ENCODE measurements at places on chromosomes 16 and 17.

DNA sequence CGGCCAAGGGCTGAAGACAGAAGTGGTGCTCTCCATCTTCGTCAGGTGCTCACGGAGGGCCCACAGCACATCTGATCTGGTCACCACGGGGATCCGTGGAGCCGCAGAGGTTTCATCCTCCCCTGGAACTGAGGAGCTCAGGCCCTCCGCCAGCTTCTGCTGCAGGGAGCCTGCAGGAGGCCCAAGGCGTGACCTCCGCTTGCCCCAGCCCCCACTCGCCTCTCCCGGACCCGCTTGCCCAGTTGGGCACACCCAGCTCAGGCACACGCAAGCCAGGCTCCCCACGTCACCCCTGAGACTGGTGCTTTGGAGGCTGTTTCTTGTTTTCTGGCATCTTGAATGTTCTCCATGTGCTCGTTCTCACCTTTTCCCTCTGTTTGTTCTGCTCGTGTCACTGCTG, 39.4 kb upstream of the CHMP6 start:
- peak; percentile 49 for DNase-seq

- DNase-seq = no peak
These were observed 126.1 kb downstream of the PITPNC1 start for GRCh38 chr17:67503184-67503583.

DNA sequence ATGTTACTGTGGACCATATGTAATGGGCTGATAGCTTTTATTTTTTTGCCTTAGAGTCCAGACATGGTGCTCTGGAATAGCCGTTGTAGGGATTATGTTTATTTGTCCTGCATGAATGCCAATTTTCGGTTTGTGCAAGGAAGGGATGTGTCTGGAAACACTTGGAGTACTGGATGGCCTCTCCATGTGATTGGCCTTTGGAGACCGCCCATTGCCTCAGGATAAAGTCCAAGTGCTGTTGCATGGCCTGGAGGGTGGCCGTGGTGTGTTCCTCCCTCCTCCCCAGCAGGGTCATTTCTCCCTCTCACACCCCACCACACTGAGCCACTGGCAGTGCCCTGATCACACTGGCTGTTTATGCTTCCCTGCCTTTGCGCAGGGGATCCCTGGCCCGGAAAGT, 93.9 kb downstream of the MSI2 start:
- no peak for DNase-seq

- no peak for DNase-seq
These were observed at the start of gene HCRT for GRCh38 chr17:42184713-42185620. HCRT (minus strand) TSS chr17:42185452; CDS start chr17:42185365, 87 bp downstream.

DNA sequence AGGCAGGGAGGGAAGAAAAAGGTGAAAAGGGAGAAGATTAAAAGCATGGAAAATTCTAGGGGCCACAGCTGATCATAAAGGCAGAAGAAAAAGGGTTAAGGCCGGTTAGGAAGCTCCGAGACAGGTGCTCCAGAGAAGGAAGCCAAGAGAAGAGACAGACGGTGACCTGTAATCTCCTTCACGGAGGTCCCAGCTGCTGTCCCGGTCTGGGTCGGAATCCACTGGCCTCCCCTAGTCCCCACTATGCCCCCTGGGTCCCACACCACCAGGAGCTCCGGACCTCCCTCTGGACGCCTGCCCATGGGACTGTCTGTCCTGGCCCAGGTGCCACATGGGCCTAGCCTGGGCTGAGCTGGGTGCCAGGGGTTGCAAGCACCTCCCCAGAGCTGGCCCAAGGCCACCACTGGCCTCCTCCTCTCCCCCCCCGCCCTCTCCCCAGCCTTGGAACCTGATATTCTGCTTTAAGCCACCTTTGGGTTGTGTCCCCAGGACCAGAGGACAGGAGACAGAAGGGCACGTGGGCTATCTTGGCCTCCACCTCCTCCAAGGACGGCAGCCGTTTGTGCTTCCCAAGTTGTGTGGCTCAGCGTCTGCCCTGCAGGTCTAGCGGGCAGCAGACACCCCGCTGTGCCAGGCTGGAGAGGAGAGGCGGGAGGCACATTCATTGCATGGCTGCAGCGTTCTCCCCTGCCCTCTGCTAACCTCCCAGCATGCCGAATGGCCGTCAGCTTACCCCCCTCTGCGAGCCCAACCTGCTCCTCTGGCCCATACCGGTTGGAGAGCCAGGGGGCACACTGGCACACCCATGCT, 102.4 kb downstream of the ENGASE start:
- no peak for DNase-seq

DNA sequence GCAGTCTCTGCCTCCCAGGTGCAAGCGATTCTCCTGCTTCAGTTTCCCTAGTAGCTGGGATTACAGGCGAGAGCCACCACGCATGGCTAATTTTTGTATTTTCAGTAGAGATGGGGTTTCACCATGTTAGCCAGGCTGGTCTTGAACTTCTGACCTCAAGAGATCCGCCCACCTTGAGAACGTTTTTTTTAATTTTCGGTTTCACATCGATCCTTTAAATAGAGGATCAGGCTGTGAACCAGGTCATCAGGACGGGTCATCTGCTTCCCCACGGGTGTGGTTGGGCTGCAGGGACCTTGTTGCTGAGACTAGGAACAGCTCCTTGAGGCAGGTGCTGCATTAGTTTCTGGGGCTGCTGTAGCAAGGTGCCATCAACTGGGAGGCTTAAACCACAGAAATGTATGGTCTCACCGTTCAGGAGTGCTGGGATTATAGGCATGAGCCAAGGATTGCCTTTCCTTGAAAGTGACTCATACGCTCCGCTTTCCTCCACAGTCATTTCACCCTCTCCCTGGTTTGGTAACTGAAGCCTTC, 7.9 kb upstream of the NAGPA start:
- no peak for DNase-seq
